ENCODE measurements at places on chromosomes 2 and 18.

- DNase-seq: no peak
Measured at GRCh38 chr2:158144914-158145625, 43.4 kb downstream of the UPP2 start.

DNA sequence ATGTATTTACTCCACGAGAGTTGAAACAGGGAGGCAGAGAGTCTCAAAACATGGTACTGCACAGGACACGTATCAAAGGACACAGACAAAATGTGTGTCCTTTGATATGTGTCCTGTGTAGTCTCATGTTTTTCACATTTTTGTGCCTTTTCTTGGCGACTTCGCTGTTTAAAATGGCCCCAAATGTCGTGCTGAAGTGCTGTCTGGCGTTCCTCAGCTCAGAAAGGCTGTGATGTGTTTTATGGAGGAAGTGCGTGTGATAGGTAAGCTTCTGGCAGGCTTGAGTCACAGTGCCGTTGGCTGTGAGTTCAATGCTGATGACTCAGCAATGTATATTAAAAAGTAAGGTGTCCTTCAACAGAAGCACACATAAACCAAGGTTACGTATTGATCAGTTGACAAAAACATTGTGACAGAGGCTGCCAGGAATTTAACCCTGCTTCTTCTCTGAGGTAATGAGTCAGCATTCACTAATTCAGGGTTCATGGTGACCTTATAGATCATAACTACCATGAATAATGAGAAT lies 78.2 kb downstream of the DYSF start:
- DNase-seq: no peak

GRCh38 chr2:32688541-32688940 lies 60.7 kb downstream of the TTC27 start:
- no peak for DNase-seq

DNA sequence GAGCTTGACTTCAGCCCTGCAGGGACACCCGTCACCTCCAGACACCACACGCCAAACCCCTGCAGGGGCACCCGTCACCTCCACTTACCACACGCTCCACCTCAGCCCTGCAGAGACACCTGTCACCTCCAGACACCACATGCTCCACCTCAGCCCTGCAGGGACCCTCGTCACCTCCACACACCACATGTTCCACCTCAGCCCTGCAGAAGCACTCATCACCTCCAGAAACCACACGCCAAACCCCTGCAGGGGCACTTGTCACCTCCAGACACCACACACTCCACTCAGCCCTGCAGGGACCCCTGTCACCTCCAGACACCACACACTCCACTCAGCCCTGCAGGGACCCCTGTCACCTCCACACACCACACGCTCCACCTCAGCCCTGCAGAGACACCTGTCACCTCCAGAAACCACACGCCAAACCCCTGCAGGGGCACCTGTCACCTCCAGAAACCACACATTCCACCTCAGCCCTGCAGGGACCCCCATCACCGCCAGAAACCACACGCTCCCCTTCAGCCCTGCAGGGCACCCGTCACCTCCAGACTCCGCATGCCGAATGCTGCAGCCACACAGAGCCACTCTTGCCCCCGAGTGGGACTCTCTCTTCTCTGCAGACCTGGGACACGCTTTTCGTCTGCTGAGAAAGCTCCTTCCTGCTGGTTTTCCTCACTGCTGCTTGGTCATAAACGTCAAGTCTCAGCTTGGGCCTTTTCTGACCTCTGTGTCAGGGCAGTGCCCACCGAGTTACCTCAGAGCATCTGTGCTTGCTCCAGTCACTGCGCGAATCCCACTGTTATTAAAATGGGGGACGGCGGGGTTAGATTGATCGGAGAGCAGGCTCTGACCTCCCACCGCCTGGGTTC lies 77.5 kb upstream of the SALL3 start:
- DNase-seq: no peak
